ENCODE measurements at places on chromosomes 5 and 9.

GRCh38 chr5:90050103-90050502 lies 359.5 kb downstream of the CETN3 start:
- DNase-seq: no peak

DNA sequence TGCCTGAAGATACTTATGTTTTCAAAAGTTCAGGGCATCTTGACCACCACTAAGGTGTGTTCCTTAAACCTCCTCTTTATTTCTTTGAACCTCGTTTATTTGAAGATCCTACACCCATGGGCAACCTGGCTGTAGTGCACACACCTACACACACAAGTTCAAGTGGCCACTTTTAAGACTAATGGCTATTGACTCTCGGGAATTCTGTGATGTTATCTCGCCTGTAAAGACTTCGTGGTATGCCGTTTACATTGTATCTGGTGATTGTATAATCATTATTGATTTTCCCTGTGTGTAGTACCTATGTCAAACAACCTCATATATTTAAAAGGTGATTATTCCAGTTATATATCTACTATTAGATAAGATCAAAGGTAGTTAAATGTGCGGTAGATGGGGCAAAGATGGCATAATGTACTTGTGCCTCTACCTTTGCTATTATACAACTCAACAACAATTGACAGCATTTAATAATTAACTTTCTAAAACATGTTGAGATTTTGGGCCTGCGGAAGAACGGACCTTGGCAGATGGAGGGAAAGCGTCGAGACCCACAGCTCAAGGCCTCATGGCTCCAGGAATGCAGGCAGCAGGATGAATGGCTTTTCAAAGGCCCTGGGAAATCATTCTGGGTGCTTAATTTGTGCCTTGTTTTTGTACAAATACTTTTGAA lies 51.4 kb upstream of the IRX2 start:
- DNase-seq: no peak

GRCh38 chr5:97847920-97848631 lies 665.0 kb upstream of the RIOK2 start:
- no peak for DNase-seq

DNA sequence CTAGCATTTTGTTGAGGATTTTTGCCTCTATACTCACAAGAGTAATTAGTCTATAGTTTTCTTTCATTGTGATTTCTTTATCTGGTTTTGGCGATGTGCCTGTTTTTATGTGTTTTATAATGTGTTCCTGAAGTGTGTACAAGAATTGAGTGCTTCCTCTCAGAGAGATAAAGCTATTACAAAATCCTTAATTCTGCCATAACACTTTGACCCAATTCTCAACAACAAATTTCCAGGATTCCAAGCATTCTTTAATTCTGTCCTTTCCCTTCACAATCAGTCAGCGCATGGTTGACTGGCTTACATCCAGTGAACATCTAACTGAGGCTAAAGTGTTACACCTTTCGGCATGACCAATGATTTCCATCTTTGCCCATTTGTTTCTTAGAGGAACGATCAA lies 282.9 kb upstream of the MVB12B start:
- DNase-seq: no peak

DNA sequence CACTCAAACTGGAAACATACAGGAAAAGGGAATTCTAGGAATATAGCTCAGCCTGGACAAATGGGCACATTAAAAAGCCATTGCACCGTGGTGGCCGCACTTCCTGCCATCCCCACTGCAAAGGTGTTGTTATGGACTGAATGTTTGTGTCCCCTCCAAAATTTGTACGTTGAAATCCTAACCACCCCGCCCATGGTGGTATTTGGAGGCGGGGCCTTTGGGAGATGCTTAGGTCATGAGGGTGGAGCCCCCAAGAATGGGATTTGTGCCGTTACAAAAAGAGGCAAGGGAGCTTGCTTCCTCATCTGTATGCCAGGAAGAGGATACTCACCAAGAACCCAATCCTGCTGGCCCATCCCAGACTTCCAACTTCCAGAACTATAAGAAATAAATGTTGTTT lies 1.1 kb upstream of the CMBL start:
- DNase-seq: no peak

DNA sequence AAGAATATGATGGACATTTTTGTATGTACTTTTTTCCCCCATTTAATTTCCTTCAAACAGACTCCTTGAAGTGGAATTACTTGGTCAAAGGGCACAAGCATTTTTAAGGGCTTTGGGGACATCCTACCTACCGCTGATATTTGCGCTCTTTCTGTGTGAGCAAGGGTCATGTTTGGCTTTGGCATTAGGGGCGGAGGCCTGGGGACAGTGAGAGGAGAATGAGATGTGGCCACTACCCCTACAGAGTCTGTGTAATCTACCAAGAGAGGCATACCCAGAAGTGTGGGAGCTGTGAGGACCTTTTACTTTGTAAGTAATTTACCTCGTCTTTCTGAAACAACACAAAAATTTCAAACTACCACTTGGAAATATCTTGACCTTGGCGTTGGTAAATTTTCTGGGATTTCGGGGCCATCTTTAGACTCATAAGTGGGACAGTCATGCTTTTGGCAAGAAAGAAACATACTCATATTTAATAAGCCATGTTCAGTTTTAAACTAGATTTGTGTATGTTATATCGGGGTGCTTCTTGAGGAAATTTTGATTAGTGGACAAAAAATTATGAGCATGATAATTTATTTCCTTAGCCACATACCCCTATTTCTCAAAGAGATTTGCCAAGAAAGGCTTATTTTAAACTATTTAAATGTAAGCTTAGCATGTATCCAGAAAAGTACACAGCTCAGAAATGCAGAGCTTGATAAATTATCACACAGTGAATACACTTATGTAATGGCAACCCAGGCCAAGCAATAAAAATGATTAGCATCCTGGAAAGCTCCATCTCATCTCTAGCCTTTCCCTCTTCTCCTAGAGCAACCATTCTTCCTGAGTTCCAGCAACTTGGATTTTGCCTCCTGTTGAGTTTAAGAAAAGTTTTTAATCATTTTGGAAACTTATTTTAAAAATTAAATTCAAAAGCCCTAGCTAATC lies 63.6 kb downstream of the ARHGAP26 start:
- DNase-seq: no peak

GRCh38 chr9:119337573-119337972 lies 31.7 kb downstream of the BRINP1 start:
- no peak for DNase-seq

DNA sequence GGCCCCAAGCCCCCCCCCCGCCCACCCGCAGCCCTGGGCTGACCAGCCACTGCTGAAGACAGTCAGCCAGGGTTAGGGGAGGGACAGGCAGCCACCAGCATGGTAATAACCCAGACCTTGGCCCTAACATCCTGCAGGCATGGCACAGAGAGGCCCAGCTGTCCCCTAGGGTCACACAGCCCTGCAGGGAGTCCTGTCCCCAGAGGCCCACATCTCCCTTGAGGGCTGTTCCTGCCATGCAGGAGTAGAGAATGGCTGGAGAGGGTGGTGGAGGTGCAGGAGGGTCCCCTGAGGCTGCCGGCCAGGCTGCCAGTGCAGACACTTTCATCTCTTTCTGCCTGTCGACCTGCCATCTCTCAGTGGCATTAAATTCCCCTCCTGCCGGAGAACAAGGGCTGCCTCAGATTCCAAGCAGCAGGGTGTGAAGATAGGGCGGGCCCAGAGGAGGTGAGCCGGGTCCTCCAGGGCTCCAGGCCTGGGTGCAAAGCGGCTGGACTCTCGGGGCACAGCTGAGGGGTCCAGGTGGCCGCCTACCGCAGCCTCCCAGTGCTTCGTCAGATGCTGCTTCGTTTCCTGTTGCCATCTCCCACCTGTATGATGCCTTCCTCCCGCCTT lies 40.0 kb downstream of the CXXC5 start:
- no peak for DNase-seq

DNA sequence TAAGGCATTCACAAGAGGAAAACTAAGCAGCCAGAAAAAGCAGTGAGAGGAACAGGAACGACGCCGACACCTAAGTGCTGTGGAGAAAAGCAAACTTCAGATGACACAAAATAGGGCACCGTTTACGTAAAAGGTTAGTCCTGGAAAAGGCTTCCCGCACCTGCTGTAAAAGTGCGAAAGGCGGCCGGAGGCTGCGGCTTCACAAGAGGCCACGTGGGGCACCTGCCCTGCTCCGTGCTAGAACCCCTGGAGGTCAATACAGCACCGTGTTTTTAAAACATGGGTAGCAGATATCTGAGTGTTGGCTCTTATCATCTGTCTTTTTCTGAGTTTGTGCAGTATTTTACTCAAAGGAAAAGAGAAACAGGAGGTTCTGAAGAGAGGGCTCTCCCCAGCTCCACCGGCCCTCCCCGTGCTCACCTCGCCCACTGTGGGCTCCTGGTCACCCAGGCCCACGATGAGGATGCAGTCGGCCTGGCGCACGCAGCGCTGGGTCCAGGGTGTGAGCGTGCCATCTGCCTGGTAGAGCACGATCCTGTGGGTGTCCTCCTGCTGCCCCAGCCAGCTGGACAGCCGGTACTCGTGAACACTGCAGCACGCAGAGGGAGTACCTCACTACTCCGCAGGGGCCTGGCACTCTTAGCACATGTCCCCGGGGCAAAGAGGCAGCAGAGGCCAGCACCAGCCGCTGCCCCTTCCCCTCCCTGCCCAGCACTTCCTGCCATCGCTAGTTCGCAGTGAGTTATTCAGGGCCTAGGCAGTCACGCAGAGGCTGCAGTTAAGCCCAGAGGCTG lies 21.0 kb upstream of the NSMF start:
- DNase-seq: no peak

- DNase-seq: no peak
These were observed 12.5 kb downstream of the COMMD10 start for GRCh38 chr5:116097301-116097700.

DNA sequence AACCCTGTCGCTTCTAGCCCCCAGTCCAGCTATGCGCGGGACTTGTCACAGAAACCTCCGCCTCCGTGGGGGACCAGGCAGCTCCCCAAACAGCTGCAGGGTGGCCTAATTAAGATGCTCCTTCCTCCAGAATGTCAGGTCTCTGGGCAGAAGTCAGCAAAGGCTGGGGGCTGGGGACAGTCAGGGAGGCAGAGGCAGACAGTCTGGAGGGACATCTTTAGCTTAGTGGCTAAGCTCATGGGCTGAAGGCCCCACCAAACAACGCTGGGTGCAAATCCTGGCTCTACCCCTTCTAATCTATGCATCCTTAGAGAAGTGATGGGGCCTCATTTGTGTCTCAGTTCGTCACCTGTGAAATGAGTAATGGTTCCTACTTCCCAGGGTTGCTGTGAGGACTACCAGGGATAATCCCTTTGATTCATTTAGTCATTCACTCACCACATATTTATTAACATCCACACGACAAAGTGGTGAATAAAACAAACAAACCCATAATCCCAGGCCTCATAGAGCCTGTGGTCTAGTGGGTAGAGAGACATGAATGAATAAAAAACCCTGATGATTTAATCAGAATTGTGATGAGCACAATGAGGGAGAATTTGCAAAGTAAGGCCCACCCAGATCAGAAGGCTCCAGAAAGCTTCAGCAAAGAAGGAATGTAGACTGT lies 20.2 kb upstream of the MED27 start:
- no peak for DNase-seq

GRCh38 chr5:74464512-74465209 lies 175.9 kb downstream of the ENC1 start:
- no peak for DNase-seq

DNA sequence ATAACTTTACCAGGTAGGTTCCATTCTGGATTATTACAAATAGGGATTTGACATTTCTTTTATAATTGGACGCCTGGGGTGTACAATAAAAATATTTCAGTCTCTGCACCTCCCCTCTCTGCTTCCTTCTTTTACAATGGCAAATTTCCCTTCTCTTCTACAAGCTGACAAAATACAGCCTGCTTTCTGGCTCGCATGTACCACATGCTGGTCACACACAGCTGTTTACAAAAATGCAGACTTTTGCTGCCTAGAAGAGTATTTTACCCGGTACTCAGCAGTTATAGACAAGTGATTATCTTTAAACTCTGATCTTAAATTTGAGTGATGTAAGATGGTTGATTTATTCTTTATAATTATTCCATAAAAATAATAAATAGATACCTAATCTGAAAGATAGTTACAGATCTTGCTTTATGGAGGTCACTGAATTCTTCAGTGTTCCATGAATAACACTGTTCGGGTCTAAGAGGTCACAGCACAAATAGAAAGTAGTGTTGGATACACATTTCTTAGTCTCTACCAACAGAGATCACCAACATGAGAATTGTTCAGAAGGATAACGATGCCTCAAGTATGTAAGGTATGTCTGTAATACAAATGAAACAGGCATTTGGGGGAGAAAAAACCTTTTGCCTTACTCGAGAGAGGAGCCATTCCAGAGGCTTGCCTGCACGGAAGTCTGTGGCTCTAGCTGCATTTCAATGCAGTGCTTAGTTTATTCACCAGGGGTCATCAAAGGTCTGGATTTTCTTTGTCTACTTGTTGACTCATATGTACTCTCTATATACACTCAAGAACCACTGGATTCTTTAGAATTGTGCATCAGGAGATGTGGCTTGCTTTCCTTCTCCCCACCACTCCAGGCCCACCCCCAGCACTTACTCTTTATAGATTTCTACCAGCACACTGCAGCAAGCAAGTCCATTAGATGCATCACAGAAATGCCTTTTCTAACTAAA lies 206.6 kb upstream of the RFX3 start:
- DNase-seq: peak; percentile 74

GRCh38 chr5:77015938-77016569 lies 14.2 kb upstream of the AGGF1 start:
- DNase-seq: peak; percentile 4

GRCh38 chr9:101449071-101449721 lies 13.6 kb upstream of the ALDOB start:
- no peak for DNase-seq

GRCh38 chr5:89218364-89218763 lies 335.4 kb upstream of the MEF2C start:
- DNase-seq: no peak

DNA sequence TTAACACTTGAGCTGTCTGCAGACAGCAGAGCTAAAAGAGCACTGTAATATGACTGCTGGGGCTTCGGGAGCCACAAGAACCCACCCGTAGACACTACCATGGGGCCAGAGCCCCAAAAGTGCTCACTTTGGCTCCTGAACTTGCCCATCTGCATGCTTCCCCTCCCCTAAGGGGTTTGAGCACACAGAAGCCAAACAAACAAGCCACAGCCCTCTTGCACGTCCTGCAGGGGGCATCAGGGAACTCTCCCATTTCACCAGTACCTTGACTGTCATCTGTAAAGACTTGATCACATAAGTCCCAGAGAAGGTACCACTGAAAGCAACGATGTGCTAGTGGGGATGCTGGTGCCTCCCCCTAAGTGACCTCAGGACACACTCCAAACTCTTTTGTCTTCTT lies 681.8 kb downstream of the SEMA5A start:
- no peak for DNase-seq

GRCh38 chr5:111774525-111774924 lies 17.5 kb upstream of the NREP start:
- no peak for DNase-seq

- no peak for DNase-seq
These were observed 21.9 kb upstream of the VDAC1 start for GRCh38 chr5:134026521-134027287.

DNA sequence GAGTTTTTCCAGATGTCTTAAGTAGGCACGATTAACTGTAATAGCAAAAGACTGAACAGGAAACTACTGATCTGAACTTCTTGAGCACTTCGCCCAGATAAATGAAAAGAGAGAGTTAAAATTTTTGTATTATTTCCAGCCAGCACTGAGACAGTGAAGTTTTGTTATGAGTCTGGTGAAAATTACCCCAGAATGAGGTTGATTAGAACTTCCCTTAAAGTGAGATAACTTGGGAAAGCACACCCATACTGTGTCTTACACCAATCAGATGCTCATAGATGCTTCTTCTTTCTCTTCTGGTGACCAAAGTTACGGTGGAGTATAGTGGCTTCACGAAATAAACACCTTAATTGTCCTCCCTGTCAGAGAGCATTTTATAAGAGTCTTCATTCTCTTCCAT lies 131.8 kb upstream of the SLC12A2 start:
- no peak for DNase-seq

Measured in AG04449 (cell line).